CD4-positive, CD25-positive, alpha-beta regulatory T cell (primary cell): ENCODE measurements at places on chromosomes 16 and 17. TPM values are rescaled to one million over a fixed set of nuclear protein-coding genes. Genes with fewer than 3 reads are reported as not detected.
A peak's percentile ranks its signal among the peaks of the same experiment; 100 is the strongest.

DNA sequence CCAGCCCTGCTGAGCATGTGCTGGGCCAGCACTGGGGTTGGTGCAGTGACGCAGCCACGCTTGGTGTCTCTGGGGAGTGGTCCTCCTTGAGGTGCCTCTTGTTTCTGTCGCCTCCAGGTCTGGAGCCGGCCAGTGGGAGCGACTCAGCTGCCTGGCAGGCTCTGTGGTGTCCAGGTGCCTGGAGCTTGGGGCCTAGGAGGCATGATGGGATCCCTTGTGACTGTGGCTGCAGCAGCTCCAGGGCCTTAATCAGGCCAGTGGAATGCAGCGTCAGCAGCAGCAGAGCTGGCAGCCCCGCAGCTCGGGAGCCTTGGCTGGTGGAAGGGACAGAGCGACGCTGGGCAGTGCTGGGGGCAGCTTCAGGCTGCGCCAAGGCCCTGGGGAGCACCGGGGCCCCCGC, 74.7 kb upstream of the CIBAR2 start:
- H3K4me1 ChIP-seq = no peaks in the 10 kb centered on the region
- no peak for DNase-seq
- no peaks in the 10 kb centered on the region for H3K27me3 ChIP-seq
- H3K4me3 ChIP-seq = no peak overlapping the region

DNA sequence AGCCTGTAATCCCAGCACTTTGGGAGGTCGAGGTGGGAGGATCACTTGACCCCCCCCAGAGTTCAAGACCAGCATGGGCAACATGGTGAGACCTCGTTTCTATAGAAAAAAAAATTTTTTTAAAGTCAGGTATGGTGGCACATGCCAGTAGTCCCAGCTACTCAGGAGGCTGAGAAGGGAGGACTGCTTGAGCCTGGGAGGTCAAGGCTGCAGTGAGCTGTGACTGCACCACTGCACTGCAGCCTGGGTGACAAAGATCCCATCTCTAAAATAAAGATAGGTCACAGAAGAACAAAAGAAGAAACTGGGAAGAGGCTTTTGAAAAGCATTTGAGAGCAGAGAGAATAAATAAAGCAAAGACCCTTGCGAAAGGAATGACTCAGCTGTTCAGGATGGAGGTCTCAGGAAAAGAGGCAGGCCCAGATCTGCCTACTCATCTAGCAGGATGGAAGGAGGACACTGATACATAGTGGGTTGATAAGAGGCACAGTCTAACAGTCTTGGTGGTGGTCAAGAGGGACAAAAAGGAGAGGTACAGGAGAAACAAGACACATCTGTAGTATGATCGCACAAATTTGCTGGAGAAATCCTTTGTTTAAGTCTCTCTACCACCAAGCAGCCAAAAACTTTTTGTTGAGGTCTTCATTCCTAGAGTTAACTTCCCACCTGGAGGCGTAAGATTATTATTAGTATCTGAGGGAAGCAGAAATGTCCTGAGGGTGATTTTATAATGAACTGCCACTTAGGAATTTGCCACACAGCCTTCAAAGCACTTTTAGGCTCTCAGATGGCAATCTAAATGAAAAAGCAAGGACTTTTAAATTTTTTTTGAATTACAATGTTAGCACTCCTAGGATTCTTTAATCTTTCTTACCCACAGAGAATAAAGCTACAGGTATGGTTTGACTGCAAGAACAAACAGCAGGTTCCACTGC, 17.6 kb downstream of the ZSWIM7 start:
- H3K27ac ChIP-seq = no peak overlapping the region
- H3K4me1 ChIP-seq = no peaks in the 10 kb centered on the region
- peaks cover 44% of the 10 kb centered on the region for H3K36me3 ChIP-seq
- DNase-seq = no peak

BMERB1 gene
- 3.4 TPM for total RNA-seq

- peaks cover 43% of the 10 kb centered on the region for H3K4me1 ChIP-seq
- no peaks in the 10 kb centered on the region for H3K36me3 ChIP-seq
- peak overlapping the region; percentile 80 for H3K4me3 ChIP-seq
- peak overlapping the region; percentile 63 for H3K27ac ChIP-seq
Measured at GRCh38 chr16:528111-529011, 849 bp downstream of the CAPN15 start.

CARD14 gene
- total RNA-seq = not detected

ZNF764 gene
- 15.6 TPM for total RNA-seq

- H3K36me3 ChIP-seq = no peaks in the 10 kb centered on the region
- H3K4me1 ChIP-seq = no peaks in the 10 kb centered on the region
- no peak for DNase-seq
- no peak overlapping the region for H3K27ac ChIP-seq
- H3K27me3 ChIP-seq = no peaks in the 10 kb centered on the region
- no peak overlapping the region for H3K4me3 ChIP-seq
Measured at GRCh38 chr16:60206516-60206915, 1472.4 kb upstream of the GOT2 start.

GRCh38 chr16:89020068-89020924, 43.3 kb upstream of the CBFA2T3 start:
- DNase-seq = no peak
- H3K4me3 ChIP-seq = no peak overlapping the region
- no peaks in the 10 kb centered on the region for H3K4me1 ChIP-seq

DNA sequence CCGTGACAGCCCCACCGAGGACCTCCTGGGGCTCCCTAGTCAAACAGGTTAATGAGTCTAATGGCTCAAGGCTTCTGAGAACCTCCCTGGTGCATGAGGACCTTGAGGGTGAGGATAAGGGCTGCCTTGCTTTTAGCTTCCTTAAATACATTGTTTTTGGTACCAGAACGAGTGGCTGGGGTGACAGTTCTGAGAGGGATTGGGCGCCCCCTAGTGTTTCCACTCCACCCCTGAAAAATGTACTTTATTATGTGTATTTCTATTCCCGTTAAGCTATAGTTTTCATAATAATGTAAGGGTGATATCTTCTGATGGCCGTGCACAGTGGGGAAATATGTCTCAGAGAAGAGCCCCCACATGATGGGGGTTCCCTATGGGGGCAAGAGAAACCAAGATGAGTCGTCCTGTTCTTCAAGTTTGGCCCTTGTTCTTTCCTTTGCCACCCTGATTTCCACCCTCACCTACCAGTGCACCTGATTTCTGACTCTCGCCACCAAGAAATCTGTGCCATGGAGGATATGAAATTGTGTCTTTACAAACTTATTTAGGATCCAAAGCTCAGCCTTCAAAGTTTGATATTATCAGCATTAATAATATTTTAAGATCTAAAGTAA, 14.5 kb upstream of the VWA3A start:
- H3K27me3 ChIP-seq = no peaks in the 10 kb centered on the region
- H3K4me3 ChIP-seq = no peak overlapping the region
- peaks cover 5% of the 10 kb centered on the region for H3K4me1 ChIP-seq
- peaks cover 5% of the 10 kb centered on the region for H3K36me3 ChIP-seq
- peak; percentile 48 for DNase-seq
- H3K27ac ChIP-seq = no peak overlapping the region

GRCh38 chr17:2958706-2959222, 104.6 kb downstream of the OR1D5 start:
- no peak for DNase-seq
- peaks cover 8% of the 10 kb centered on the region for H3K4me1 ChIP-seq
- H3K27ac ChIP-seq = no peak overlapping the region

DNA sequence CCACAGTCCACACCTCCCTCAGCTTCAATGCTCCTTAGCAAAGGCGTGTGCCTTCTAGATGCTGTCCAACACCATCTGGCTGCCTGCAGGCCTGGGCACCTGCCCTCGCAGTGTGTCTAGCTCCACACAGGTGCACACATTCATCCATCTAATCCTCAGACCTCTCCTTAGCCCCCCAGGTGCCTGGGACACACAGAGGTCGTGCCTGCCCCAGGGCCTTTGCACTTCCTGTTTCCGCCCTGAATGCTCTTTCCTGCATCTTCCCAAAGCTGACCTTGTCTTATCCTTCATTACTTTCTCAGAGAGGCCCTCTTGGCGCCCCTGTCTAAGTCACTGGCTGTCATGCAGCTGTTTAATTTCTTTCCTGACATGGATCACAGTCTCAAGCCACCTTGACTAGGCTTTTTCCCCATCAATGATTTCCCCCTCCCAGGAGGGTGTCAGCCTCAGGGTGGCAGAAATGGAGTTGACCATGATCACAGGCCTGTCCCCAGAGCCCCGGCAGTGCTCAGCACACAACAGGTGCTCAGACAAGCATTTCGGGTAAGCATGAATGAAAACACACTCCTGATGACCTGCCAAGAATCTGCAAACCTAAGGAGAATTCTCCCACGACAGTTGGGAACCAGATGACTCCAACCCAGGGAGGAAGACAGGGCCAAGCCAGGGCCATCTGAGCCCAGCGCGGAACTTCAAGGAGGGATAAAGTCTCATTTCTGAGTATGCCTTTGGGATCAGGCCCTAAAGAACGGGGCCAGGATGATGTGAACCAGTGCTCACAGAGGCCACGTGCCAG, 76.3 kb downstream of the LITAF start:
- no peak for DNase-seq
- H3K4me1 ChIP-seq = no peaks in the 10 kb centered on the region
- H3K36me3 ChIP-seq = no peaks in the 10 kb centered on the region
- no peak overlapping the region for H3K4me3 ChIP-seq
- H3K27ac ChIP-seq = no peak overlapping the region
- H3K27me3 ChIP-seq = no peaks in the 10 kb centered on the region

GRCh38 chr17:13395346-13395745, 206.4 kb downstream of the HS3ST3A1 start:
- H3K27me3 ChIP-seq = no peaks in the 10 kb centered on the region
- H3K36me3 ChIP-seq = no peaks in the 10 kb centered on the region
- H3K4me3 ChIP-seq = no peak overlapping the region
- DNase-seq = no peak
- H3K4me1 ChIP-seq = no peaks in the 10 kb centered on the region

NT5M gene
- total RNA-seq = 3.9 TPM

DNA sequence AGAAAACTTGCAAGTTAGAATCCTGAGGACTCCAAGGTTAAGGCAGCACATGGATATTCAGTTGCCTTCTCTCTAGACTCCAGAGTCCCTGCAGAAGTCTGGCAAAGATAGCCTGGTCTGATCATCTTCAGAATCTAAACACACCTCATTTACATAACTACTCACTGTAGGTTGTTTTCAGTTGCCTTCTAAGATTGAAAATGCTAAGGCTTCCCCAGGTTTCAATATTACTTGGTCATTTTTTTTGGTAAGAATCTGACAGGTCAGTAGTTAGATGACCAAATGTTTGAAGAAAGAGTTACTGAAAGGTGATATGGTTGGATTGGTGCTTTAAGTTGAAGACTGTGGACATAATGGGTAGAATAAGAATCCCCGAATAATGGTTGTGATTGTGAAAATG, 205.4 kb upstream of the KCNJ16 start:
- DNase-seq = no peak
- H3K27me3 ChIP-seq = no peaks in the 10 kb centered on the region
- no peaks in the 10 kb centered on the region for H3K4me1 ChIP-seq
- no peak overlapping the region for H3K4me3 ChIP-seq

MT1G gene
- total RNA-seq = not detected

- no peaks in the 10 kb centered on the region for H3K36me3 ChIP-seq
- DNase-seq = no peak
- no peak overlapping the region for H3K4me3 ChIP-seq
Measured at GRCh38 chr17:36610474-36610873, 9.1 kb downstream of the MRM1 start.

DNA sequence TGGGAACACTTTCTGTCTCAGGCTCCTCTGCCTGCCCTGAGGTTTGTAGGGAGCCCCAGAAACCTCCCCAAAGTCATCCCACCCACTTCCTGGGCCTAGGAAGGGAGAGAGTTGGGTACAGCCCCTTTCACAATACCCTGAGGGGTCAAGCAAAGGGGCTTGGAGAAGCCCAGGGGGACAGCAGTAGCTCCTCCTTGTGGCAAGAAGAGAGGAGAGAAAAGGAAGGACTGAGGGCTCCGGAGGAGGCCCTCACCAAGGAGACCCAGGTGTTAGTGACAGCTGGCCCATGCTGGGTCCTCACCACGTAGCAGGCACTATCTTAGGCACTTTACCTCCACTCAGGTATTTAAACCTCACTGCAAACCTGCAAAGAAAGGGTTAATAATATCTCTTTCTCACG, 112.8 kb downstream of the IRX5 start:
- no peak overlapping the region for H3K4me3 ChIP-seq
- DNase-seq = no peak
- no peaks in the 10 kb centered on the region for H3K36me3 ChIP-seq
- no peaks in the 10 kb centered on the region for H3K27me3 ChIP-seq

GRCh38 chr17:36939052-36939801, 2.0 kb downstream of the LHX1 start:
- no peak overlapping the region for H3K4me3 ChIP-seq
- no peaks in the 10 kb centered on the region for H3K36me3 ChIP-seq
- H3K4me1 ChIP-seq = peaks cover 87% of the 10 kb centered on the region
- peak; percentile 23 for DNase-seq
- peaks cover 36% of the 10 kb centered on the region for H3K27me3 ChIP-seq

GRCh38 chr17:40371261-40371929, 6.9 kb upstream of the GJD3 start:
- H3K36me3 ChIP-seq = no peaks in the 10 kb centered on the region
- H3K4me1 ChIP-seq = no peaks in the 10 kb centered on the region
- H3K4me3 ChIP-seq = no peak overlapping the region
- no peak overlapping the region for H3K27ac ChIP-seq
- no peak for DNase-seq
- no peaks in the 10 kb centered on the region for H3K27me3 ChIP-seq

GRCh38 chr17:65434251-65434650, 127.2 kb downstream of the AXIN2 start:
- H3K4me3 ChIP-seq = no peak overlapping the region
- DNase-seq = no peak
- no peaks in the 10 kb centered on the region for H3K4me1 ChIP-seq
- peaks cover 6% of the 10 kb centered on the region for H3K27me3 ChIP-seq
- no peaks in the 10 kb centered on the region for H3K36me3 ChIP-seq

GRCh38 chr17:2899906-2900305, 103.7 kb downstream of the RAP1GAP2 start:
- no peak overlapping the region for H3K27ac ChIP-seq
- H3K36me3 ChIP-seq = no peaks in the 10 kb centered on the region
- H3K27me3 ChIP-seq = no peaks in the 10 kb centered on the region
- no peak for DNase-seq

DNA sequence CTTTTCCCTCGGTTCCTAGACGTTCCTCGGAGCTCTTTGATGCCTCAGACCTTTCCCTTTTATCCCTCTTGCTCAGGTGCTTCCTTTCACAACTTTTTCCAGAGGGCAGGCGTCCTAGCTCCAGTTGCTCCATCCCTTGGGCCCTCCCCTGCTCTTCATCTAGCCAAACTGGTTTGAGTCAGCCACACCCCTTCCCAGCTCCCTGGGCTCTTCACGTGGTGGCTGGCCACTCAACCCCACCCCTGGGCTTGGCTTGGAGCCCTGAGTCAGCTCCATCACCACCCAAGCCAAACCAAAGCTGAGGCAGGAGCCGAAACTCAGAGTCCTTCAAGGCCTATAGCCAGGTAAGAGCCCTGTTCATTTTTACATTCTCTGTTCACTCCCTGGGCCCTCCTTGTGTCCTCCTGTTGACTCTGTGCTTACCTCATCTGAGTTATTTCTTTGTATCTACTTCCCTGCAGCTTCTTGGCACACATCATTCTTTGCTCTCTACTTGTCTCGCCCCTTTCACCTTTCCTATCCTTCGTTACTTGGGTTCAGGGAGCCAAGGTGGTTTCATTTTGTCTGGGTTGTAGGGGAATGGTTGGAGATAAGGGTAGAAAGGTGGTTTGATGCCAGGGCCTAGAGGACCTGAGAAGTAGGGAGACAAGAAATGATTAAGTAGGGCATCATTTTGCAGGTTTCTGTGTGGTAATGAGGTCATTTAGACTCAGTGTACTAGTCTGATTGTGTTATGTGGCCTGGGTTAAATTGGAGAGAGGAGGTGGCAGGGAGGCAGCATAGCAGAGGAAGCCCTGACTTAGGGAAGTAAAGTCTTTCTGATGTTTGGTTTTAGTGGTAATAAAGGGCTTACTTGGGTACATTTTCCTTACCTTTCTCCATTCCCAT, 7.6 kb upstream of the PHKG2 start:
- no peaks in the 10 kb centered on the region for H3K4me1 ChIP-seq
- peaks cover 46% of the 10 kb centered on the region for H3K36me3 ChIP-seq
- no peak for DNase-seq
- H3K27me3 ChIP-seq = no peaks in the 10 kb centered on the region
- H3K4me3 ChIP-seq = no peak overlapping the region
